NCI-H1436 treated with DMSO at 0.1 percent for 48 hours (cell line): ENCODE measurements at places on chromosomes 7 and 10.

DNA sequence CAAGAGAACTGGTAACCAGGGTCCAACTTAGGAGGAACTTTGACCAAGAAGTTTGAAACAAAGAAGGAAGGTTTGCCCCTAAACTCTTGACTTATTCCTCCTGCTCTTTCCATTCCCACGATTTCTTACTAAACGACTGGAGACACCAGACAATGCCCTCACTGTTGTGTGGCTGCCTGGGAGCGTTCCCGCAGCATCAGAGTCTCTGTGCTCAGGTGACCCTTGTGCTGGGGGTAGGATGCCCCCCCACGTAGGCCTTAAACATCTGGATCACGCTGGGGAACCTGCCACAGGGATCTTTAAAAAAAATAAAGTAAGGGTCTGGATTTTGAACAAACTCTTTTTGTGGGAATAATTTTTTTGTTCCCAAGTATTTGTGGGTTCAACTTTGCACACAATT is 30.1 kb upstream of the CTBP2 start:
- DNase-seq: no peak

- DNase-seq: no peak
Measured at GRCh38 chr10:50367732-50368131, 116.4 kb upstream of the ASAH2 start.

GRCh38 chr10:10434312-10434711 is 583.4 kb upstream of the CELF2 start:
- no peak for DNase-seq

DNA sequence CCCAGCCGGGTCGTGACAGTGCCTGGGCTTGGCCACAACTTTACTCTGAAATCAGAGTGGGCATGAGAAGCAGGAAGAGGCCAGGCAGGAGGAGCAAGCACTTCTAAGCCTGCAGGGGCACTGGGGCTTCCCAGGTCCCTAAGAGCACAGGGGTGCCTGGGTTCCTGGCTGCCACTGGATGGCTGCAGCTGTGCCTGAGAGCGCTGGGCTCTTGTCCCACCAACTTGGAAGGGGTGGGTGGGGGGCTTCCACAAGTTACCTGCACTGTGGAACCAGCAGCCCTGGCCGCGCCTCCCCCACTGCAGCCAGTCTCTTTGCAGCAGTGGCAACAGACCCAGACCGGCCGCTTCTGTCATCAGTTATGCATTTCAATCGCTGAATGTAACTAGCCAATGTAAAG is 434.7 kb upstream of the GRM3 start:
- DNase-seq: no peak

DNA sequence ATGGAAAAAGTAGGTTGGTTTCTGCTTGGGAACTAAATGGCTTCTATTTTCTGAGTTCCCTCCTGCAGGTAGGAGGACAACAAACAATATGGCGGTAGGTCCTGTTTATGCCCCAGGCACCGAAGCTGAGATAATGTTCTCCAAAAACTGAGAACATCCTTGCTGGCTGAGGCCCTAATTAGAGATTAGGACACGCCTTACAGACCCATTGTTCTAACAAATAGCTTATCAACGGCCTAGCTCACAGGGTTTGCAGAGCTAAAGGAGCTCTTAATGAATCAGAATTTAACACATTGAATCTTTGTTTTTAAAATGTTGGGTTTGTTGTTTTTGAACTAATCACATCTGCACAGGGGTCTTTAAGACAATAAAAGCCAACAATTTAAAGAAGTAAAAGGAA is 37.0 kb downstream of the HTR5A start:
- DNase-seq: no peak

DNA sequence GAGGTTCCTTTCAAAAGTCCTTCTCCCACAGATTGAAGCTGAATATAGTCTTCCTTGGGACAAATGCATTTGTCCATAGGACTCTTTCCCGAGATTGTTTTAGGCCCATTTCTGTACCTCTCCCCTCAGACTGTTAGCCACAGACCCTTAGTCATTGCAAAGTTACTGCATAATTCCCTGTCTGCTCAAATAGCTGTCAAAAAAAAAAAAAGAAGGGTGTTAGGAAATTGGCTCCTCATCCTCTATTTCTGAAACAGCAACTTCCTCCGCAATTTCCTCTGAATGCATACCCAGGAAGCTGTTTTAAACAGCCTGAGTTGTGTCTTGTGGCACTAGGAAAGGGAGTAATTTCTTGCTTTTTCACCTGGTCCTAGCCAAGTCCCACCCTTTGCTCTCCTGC is 5.4 kb downstream of the LRRC4 start:
- DNase-seq: no peak

- DNase-seq: no peak
Measured at GRCh38 chr10:62063795-62064472, 162.4 kb downstream of the ARID5B start.

DNA sequence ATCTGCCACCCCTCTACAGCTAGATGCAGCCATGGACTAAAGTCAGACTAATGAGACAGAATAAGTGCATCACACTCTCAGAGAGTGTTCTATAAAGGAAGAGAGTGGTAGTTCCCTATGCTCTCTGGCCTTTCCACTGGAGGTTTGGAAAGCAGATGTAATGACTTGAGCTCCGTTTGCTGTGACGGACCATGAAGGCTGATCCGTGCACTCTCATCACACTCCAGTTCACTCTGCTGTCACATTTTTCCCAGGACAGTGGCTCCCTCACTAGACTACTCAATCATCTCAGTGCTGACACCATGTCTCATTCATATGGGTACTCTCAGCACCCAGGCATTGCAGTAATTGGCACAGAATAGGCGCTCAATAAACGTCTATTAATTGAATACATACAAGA is 20.4 kb downstream of the TRDMT1 start:
- no peak for DNase-seq

DNA sequence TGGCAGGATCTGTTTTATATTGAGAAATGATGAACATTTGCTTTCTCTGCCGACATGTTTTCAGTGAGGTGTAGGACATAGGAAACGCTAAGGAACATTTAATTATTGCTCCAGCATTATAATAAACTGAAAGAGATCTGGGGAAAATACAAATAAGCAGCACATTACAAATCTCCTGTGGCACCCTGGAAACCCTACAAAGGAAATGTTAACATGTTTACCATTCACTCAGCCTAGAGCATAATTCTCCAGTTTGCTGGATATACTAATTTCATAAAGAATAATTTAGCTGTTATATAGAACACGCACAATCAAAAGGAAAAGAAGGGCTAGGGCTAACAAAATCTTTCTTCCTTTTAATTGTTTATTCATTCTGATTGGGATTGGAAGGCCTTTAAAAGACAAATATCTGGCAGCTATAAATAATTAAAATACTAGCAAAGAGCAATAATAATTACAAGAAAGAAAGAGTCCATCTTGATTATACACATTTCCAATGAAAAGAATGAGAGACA is 299.4 kb downstream of the CRPPA start:
- no peak for DNase-seq

DNA sequence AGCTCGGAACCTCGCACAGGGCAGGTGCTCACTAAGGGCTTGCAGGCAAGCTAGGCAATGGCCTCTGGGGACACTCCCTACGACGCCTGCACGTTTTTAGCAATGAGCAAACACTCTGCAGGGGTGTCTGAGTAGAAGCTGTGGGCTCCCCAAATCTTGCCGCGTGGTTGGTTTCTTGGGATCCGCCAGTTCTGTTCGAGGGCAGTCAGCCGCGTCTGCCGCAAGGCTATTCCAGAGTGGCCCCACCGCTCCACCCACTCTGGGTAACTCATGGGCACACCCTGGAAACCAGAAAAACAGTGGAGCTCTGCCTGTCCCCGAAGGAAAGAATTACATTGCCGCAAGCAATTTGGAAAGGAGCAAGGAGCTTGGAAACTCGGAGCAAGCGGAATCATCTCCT is 189.3 kb upstream of the LYZL2 start:
- no peak for DNase-seq

GRCh38 chr10:121168545-121169216 is 317.5 kb downstream of the WDR11 start:
- DNase-seq: no peak

DNA sequence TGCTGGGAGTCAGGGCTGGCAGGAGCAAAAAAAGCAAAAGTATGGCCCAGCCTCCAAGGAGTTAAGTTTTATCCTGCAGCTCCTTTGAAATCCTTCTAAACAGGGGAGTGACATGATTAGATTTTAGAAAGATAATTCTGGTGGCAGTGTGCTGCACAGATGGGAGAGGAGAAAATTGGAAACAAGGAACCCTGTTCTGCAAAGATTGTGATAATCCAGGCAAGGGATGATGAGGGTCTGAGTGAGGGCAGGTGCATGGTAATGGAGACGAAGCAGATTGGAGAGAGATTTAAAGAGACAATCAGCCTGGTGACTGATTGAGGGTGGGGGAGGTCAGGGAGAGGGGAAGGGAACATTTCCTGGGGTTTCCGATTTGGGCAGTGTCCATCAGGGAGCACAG is 444.7 kb upstream of the PODXL start:
- no peak for DNase-seq

DNA sequence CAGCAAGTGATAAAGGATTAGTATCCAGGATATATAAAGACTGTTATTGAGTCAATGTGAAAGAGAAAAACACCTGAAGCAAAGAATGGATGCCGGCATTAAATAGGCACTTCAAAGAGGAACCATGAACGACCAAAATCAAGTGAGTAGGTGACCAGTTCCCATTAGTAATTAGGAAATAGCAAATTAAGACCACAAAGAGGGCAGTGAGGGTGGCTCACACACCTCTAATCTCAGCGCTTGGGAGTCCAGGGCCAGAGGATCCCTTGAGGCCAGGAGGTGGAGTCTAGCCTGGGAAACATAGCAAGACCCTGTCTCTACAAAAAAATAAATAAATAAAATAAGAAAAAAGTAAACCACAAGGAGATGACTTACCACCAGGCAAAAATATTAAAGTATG is 1.5 kb upstream of the ANTXRL start:
- DNase-seq: no peak

GRCh38 chr7:44061645-44062179 is 3.7 kb downstream of the PGAM2 start:
- DNase-seq: no peak

- DNase-seq: no peak
Measured at GRCh38 chr10:83921984-83922860, 217.1 kb upstream of the GHITM start.

DNA sequence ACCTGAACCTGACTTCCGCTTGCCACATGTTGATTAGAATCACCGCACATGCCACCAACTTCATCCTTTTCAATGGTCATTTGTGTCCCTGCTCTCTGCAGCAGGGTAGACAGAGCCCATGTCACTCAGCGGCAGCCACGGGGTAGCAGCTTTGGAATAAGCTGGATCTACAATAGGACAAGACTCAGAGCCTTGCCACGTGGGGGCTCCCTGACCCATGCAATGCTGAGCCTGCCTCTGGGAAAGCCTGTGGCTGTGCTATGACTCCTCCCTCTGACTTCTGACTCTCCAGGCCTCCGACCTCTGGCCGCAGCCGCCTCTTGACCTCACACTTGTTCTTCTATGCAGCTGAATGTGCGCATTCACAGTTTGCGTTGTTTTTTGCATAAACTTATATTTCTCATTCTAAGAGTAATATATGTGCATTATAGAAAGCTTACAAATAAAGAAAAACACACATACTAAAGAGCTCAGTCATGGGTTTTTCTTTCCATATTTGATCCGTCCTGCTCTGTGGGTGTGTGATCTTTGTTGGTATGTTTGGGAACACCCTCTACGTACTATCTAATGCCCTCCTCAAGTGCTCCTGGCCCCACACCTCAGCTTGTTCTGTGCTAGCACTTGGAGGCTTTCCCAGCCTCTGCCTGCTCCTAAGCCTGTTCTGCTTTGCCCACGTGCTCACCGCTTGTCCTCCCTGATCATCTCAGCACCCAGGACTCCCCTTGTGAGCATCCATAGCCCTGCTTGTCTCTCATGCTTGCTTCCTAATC is 198.0 kb upstream of the MKI67 start:
- DNase-seq: no peak

DNA sequence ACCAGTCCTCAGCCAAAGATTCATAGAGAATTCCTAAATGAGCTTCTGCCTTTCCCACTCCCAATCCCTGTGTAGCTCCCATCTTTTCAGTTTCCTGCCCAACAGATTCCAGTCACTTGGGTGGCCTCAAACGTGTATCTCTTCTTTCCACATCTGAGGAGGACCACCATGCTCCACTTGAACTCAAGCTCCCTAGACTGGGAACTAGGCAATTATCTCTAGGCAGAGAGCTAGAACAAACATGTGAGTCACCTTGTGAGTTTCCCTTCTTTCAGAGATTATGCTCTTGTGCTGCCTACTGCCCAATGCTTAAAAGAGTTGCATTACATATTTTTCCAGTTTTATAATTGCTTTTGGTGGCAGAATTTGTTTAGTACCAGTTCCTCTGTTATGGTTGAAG is 178.0 kb downstream of the MDFIC start:
- DNase-seq: no peak

- no peak for DNase-seq
Measured at GRCh38 chr10:88490231-88490980, 92.7 kb downstream of the RNLS start.

GRCh38 chr7:93147363-93147762 is 822 bp downstream of the SAMD9L start:
- DNase-seq: no peak

GRCh38 chr10:133334503-133335245 is 2.0 kb downstream of the CALY start:
- DNase-seq: no peak

DNA sequence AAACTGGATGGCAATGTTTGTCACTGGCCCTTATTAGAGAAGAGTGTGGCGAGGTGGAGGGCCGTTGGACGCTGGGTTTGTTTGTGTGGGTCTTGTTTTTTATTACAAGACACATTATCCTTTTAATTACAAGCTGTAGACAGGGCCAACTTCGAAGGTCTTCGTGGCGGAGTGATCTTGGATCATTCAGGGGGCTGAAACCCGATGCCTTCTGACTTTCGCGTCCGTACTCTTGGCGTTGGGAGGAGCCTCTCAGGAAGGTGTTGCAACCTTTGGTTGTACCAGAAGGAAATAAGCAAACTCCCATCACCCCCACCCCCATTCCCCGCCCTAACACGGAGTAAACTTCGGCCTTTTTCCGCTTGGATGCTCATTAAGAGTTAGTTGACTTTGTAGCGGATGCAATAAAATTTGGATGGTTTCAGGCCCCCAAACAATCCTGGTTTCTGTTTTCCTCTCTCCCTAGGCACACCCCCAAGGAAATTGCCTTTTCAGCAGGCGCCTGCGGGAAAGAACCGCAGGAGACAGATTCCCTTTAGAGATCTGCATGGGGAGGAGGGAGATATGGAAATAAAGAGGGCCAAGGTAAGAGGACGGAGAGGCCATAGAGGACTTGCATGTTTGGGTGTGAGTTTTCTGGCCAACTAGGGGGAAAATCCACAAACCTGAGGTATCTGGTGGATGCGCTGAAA is 294.5 kb upstream of the NFE2L3 start:
- peak; percentile 57 for DNase-seq

GRCh38 chr7:42350801-42351200 is 113.8 kb upstream of the GLI3 start:
- no peak for DNase-seq

GRCh38 chr10:129476431-129476830 is 9.4 kb downstream of the MGMT start:
- no peak for DNase-seq

- no peak for DNase-seq
Measured at GRCh38 chr7:132490474-132490873, 85.8 kb downstream of the PLXNA4 start.
